EL (cell line): ENCODE measurements at places on chromosomes 4 and X.

GRCh38 chrX:68947882-68948605 lies 119.2 kb downstream of the EFNB1 start:
- no peak for DNase-seq

GRCh38 chr4:94574616-94575015 lies 122.9 kb downstream of the PDLIM5 start:
- no peak for DNase-seq

DNA sequence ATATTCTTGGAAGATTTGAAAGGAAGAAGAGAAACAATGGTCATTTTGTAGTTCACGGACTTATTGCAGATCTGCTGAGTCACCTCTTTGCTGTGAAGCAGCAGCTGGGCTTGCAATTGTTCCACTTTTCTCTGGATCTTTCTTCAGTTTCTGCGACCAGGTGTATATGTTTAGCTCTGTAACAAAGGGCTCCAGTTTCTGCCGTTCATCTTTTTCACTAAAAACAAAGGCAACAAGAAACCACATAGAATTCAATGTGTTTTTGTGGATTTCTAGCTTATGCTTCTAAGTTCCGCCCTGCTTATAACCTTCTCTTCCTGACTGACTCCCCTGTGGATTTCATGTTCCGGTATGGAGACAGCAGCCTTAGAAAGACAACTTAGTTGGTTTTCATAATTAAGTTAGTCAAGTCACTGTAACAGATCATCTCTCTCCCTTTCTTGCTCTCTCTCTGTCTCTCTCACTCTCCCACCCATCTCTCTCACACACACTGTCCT lies 121.6 kb upstream of the EPHA5 start:
- DNase-seq = no peak

GRCh38 chr4:82765134-82765533 lies 33.5 kb downstream of the SCD5 start:
- DNase-seq = no peak

- no peak for DNase-seq
These were observed 16.3 kb upstream of the GIMD1 start for GRCh38 chr4:106384878-106385277.

DNA sequence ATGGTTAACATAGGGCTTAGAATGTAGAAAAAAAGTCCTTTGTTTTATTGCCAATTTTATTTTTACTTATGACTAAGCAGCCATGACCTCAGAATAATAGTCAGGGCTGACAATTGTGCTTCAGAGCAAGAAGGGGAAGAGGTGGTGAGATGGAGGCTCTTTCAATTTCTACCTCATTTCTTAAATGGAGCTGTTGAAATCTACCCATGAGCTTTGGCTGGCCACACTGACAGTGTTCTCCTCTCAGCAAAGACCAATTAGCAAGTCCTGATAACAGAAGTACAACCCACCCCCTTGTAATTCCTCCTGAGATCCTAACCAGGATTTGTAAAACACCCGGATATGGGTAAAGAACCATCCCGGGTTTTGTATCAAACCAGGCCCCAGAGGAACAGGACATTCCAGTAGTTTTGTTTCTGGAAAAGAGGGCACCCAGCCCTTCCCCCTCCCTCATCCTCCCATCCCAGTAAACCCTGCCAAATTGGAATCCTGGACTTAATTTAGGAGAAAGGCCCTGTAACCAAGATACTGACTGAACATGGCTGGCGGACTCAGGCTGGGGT lies at the start of gene HEPH:
TSS of gene HEPH (plus strand) at position 399 of the 563 bp plus-strand sequence. CDS start 6,324 bp downstream, outside the sequence.
- no peak for DNase-seq

- no peak for DNase-seq
These were observed 200.5 kb downstream of the FAM133A start for GRCh38 chrX:93874554-93874953.

DNA sequence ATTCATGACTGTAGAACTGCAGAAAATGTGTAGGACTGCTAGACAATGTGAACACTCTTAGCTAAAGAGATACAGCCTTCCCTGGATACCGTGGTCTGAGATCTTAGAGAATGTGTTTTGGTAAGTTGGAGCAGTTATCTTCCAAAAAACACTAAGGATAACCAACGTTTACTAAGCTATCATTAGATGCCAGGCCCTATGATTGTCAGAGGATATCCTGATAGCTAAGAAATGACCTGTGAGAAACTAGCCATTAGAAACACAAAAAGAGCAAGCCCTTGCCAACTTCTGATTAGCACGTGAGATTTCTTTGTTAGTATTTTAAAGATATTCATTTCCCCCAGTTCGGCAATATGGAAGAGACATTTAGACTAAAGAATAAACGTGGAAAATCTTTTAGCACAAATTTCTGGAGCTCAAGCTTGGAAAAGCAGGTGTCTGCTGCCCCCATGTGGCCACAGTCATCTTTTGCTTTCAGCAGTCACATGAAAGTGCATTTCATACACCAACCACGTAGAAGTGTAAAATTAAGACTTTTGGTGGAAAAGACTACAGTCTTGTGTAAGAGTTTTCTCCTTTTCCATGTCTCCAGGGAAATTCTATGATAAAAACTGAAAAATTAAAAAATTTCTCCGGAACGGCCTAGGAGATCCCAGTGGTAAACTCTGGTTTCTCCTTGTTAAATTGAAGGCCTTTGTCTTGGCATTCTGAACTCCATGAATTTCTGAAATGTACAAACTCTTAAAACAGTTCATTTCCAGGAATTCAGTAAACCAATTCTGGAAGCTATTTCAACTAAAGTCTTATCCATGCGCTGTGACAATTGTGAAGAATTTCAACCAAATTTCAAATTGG lies 136.4 kb downstream of the ZNF674 start:
- DNase-seq = peak; percentile 59

DNA sequence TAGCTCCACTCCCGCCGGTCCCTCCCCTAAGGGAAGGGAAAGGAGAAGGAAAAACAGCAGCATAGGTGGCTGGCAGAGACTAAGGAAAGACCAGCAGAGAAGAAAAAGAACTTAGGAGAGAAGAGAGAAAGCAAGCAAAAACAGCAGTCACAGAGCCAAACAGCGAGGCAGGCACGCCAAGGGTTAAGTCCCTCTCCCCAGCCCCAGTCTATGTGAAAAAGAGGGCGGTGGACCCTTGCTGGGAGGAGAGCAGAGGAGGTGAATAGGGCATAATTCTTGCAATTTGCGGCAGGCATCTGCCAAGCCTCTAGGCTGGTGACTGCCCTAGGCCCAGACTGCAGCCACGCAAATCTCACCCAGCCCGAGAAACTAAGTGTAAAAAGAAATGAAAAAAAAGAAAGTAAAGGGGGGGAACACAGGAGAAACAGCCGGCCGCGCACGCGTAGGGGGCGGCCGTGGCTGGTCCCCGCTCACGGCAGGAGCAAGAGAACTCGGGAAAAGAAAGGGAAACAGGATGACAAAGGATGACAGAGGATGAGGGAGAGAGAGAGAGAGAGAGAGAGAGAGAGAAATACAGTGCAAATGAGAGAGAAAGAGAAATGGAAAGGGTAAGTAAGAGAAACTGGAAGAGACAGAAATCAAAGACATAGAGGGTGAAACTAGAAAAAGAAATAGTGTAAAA lies 48.6 kb downstream of the MAGEA9 start:
- peak; percentile 20 for DNase-seq

GRCh38 chr4:41409594-41409895 lies 128.4 kb upstream of the LIMCH1 start:
- no peak for DNase-seq

- no peak for DNase-seq
These were observed 27.0 kb upstream of the LNX1 start for GRCh38 chr4:53618321-53618720.

- no peak for DNase-seq
These were observed 64.4 kb downstream of the HADH start for GRCh38 chr4:108054025-108054638.

DNA sequence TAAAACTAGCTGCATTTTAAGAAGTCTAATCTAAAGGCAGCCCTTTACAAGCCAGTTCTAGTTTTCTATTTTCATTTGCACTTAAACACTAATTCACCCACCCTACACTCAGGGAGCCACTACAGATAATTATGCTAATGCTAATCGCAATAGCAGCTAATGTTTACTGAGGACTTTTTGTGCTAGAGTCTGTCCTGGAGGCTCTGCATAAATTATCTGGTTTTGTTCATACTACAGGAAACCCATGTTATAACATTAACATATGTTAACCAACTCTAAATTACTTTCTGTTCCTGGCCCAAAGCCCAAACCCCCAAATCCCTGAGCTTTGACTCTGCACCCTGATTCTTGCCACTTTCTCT lies 480 bp upstream of the RADX start:
- no peak for DNase-seq

DNA sequence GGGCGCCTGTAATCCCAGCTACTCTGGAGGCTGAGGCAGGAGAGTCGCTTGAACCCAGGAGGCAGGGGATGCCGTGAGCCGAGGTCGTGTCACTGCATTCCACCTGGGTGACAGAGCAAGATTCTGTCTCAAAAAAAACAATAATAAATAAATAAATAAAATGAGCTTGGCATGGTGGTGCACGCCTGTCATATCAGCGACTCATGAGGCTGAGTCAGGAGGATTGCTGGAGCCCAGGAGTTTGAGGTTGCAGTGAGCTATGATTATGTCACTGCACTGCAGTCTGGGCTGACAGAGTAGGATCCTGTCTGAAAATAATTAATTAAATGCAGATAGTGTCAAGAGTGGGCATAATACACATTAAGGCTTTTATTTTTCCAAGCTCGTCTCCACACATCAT lies 77.5 kb downstream of the DHRSX start:
- peak; percentile 69 for DNase-seq

- no peak for DNase-seq
These were observed 2.0 kb downstream of the NCAPG start for GRCh38 chr4:17812801-17813200.

GRCh38 chrX:44503560-44503959 lies 39.1 kb downstream of the FUNDC1 start:
- no peak for DNase-seq

GRCh38 chr4:100165809-100166208 lies 24.5 kb downstream of the DDIT4L start:
- no peak for DNase-seq

GRCh38 chr4:184896868-184897715 lies 71.3 kb upstream of the ACSL1 start:
- no peak for DNase-seq

DNA sequence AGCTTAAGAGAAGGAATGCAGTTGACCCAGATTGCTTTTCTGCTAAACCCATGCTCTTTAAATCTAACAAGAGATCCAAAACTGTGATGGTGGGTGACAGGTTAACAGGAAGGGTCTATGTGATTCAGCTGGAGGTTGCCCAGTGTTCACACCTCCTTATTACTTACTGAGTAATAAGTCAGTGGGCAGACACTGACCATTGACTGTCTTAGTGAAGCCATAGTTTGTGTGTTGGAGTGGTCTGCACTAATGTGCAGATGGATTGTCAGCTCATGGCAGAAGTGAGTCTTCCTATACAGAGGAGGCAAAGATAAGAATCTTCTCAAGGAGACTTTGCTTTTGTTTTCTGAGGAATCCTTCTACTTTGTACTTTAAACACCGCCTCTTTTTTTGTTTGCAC lies 15.2 kb upstream of the RUFY3 start:
- DNase-seq = peak; percentile 10

GRCh38 chr4:89125901-89126782 lies 14.8 kb downstream of the TIGD2 start:
- no peak for DNase-seq

DNA sequence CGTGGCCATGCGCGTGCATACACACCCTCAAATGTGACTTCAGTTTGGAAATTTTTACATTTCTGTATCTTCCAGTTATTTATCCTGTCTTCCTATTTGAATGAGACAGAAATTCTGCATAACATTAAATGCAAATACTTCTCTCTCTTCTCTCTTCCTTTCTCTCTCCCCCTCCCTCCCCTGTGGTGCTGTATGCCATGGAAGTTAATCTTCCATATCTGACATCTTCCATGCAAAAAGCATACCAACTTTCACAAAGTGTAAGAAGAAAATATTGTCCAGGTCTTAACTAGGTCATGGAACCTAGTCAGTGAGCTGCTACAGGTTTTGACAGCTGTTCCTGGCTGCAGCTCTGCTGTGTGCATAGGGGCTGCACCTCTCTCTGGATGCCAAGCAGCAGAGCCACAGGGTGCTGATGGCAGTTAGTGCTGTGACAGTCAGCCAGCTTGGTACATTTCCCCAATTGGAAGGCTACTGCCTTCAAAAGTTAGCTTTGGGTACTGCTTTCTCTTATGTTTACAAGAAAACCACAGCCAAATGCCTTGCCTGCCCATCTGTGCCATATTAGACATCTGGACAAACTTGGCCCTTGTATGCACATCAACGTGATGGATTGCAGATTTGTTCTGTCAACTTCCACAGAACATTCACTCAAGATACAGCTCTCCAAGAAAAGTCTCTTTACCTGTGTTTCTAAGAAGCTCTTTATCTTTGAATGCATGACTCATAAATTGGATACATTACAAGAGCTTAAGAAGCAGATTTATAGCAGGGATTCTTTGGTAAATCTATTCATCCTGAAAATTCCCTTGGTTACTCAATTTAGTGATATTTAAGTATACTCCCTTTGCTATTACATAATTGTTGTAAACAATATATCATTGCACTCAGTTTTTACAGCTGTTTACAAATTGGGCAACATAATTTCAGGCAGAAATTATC lies 623.8 kb downstream of the EPHA5 start:
- peak; percentile 2 for DNase-seq

GRCh38 chr4:36310793-36311192 lies 29.4 kb downstream of the DTHD1 start:
- DNase-seq = no peak

- DNase-seq = no peak
These were observed 22.6 kb downstream of the CHRNA9 start for GRCh38 chr4:40357738-40358137.

DNA sequence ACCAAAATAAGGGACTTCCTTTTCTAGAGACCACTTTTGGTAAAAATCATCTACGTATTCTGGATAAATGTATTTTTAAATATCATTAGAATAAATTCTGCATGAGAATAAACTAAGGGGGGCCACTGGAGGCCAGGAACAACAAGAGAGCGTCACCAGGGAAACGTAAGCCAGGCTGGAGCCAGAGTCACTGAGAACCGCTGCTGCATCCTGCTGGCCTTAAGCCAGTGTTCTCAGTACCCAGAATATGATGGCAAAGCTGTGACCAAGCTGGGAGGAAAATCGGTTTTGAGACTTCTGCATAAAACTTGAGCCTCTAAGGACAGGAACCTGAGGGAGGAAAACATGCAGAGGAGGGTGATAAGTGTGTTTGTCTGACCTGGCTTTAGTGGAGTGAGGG lies 63.0 kb upstream of the FAM9A start:
- no peak for DNase-seq

- DNase-seq = no peak
These were observed 20.0 kb upstream of the VCX2 start for GRCh38 chrX:8191022-8191421.

DNA sequence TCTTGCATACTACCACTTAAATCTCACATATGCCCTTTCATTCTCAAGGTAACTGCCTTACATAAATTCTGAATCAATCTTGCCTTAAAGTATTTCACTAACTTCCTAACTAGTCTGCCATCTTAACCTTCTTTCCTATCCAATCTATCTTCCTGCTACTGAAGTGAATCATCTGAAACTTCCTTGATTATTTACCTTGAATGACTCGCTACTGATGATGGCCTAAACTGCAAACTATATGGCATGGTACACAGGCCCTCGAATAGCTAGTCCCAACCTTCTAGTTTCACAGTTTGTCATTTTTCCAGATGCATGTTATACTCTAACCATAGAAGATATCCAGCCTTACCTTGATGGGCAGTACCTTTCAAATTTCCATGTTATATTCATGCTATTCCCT lies 19.9 kb downstream of the PHKA1 start:
- DNase-seq = no peak
